ENCODE measurements at places on chromosomes 5 and 9.

DNA sequence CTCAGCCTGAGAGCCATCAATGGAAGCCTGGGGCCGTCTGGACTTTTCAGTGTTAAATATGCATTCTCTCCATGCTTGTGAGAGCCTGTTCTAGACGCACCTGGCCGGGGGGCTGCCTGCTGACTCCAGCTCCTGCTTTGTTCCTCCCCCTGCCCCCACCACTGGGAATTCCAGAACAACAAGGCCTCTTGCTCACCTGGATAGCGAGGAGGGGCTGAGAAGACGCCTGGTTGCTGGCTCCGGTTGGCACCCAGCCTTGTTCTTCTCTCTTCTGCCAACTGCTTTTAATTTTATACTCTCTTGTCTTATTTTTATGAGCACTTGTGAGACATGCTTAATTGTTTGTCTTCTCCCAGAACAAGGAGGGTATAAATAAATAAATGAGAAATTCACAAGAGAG lies 15.0 kb upstream of the RAPGEF1 start:
- DNase-seq, result no peak

GRCh38 chr5:43145071-43145470 lies 24.4 kb downstream of the ZNF131 start:
- no peak for DNase-seq

- DNase-seq, result no peak
Measured at GRCh38 chr9:524008-524407, 309.3 kb downstream of the DOCK8 start.

- no peak for DNase-seq
Measured at GRCh38 chr9:101130054-101130453, 101.5 kb downstream of the PLPPR1 start.

GRCh38 chr5:62306896-62307689 lies 1.1 kb downstream of the KIF2A start:
- peak; percentile 22 for DNase-seq

- DNase-seq, result no peak
Measured at GRCh38 chr9:134597041-134597913, 44.3 kb upstream of the COL5A1 start.

GRCh38 chr5:68490406-68490805 lies 274.9 kb downstream of the PIK3R1 start:
- no peak for DNase-seq

DNA sequence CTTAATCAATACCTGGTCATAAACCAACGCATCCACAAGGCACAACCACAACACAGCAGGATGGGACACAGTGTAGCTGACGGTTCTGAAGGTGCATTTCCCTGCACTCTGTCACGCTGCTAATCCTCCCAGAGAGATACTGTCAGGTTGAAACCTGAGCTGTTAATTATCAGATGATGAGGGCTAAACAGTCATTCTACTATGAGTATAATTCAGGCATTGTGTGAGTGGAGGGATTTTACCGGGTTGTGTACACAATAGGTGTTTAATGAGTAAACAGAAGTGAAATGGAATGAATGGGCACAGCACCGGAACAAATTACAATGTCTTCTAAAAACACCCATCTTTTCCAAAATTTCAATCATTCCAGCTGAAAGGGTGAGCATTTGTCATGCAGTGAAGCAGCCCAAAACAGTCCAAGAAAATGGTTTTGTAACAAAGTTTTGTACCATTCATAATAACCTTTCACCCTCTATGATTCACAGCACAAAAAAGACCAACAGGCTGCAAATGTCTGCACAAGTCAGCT lies 71.5 kb downstream of the ABCA1 start:
- no peak for DNase-seq

DNA sequence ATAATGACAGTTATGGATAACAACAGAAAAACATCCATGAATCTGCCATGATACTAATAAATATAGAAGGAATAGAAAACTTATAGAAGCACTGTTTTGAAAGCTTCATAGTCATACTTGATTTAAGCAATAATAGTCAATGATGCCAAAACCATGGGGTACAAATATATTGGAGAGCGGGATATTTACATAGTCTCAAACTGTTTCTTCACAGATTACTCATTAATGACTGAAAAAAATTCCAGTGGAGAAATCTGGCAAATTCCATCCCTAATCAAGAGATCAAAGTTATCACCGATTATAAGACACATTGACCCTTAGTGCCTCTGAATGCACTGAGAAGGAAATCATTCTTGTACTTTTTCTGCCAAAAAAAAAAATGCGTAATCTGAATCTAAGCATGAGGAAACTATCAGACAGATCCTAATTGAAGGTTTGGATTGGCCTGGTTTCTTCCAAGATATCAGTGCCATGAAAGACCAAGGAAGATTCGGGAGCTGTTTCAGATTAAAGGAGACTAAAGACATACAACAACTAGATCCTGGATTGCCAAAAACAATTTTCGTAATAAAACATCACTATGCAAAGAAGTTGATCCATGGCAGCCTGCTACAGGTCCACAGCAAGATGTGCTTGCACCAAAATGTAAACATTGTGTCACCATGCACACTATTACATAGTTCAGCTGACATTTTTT lies 106.2 kb downstream of the GOLPH3 start:
- no peak for DNase-seq

DNA sequence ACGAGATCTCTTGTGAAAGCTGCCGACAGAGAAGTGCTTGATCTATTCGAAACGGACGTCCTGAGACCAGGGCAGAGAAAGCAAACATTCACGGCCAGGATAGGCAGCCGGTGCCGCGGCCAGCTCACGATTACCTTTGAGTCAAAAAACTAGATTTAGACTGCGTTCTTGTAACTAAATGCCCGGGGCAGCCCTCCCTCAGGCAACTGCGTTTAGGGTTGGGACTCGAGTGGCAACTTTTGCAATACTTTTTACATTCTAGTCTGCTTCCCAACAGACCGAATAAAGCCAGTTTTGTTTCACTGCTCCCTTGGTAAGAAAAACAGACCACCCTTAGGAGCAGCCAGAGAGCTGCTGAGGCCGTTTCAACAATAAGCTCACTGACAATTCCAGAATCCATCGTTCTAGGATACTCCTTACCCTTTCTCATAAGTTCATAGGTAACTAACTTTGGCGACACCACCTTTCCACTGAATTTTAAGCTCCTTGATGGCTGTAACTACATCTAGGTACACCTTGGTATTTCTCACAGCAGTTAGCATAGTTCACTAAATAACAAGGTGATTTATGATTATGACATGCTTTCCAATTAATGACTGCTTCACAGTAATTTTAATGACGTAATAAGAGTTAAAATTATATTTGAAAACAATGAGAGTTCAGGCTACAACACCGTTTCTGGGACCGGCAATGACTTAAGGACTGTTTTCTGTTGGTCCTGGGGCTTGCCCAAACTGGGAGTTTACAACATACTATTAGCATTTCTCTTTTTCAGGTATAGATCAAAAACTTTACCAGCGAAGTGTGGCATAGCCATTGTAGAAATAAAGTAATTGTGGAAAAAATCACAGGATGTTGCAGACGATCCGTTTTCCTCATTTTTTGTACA lies 899 bp upstream of the RAPGEF6 start:
- no peak for DNase-seq

DNA sequence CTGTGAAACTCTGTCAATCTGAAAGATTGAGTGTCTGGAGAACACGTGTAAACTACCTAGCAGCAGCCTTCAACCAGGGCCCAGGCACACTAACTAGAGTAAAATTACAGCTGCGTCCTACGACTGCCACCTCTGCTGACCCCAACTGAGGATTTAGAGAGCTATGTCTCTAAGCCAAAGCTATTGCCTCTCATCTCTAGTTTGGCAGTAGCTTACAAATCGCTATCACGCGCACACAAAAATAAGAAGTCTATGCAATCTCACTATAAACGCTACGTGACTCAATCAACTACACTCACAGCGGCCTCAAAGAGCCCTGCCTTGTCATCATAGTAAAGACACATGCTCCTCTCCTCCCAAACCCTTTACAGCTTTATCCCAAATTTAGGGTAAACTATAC lies 8.7 kb downstream of the PPP6C start:
- DNase-seq, result no peak

DNA sequence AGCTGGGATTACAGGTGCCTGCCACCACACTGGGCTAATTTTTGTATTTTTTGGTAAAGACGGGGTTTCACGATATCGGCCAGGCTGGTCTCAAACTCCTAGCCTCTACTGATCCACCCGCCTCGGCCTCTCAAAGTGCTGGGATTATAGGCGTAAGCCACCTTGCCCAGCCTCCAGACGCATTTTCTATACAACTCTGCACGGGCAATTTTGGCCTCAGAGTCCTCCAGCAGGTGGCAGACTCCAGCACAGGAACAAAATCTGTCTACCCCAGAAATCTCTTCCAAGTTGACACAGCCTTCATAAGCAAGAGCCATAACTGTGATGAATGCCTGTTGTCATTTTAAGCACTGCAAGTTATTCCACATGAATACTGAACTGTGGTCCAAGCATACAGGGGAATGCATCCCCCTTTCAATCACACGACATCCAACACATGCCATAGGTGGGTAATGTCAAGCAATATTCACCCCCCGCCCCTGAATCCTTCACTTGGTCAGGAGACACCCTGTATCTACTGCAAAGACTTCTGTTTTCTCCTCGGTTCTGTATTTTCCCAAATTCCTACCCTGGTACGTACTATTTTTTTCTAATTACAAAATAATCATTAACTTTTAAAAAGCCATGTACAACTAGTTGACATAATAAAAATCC lies 50.8 kb downstream of the ALDH7A1 start:
- no peak for DNase-seq

GRCh38 chr5:40240111-40240510 lies 439.6 kb upstream of the PTGER4 start:
- peak; percentile 69 for DNase-seq

DNA sequence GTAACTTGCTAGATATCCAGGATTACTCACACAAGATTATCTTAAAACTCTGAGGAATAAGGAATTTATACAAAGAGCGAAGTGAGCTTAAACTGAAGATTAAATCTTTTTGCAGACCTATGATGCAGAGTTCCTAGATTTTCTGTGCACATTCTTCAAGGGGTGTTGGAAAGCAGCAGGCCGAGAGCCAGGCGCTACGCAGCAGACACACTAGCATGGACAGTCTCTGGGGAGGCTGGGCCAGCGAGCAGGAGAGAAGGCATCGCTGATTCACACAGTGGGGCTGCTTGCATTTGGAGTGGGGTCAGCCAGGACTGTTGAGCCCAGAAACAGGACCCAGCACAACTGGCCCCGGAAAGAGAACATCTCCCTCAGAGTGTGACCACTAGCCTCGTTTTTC lies 136.3 kb downstream of the ADAMTS16 start:
- no peak for DNase-seq

GRCh38 chr5:131634238-131634637 lies 791 bp downstream of the RAPGEF6 start:
- DNase-seq, result no peak

DNA sequence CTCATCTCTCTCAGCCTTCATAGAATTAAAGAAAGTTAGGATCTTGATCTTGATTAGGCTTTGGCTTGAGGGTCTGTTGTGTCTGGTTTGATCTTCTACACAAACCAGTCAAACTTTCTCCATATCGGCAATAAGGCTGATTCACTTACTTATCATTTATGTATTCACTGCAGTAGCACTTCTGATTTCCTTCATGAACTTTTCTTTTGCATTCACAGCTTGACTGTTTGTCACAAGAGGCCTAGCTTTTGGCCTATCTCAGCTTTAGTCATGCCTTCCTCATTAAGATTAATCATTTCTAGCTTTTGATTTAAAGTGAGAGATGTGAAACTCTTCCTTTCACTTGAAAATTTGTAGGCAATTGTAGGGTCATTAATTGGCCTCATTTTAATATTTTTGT lies 62.8 kb downstream of the SH3RF2 start:
- no peak for DNase-seq

GRCh38 chr5:9841516-9842170 lies 211.5 kb upstream of the TAS2R1 start:
- no peak for DNase-seq

- DNase-seq, result no peak
Measured at GRCh38 chr9:128383791-128384190, 12.6 kb downstream of the URM1 start.

DNA sequence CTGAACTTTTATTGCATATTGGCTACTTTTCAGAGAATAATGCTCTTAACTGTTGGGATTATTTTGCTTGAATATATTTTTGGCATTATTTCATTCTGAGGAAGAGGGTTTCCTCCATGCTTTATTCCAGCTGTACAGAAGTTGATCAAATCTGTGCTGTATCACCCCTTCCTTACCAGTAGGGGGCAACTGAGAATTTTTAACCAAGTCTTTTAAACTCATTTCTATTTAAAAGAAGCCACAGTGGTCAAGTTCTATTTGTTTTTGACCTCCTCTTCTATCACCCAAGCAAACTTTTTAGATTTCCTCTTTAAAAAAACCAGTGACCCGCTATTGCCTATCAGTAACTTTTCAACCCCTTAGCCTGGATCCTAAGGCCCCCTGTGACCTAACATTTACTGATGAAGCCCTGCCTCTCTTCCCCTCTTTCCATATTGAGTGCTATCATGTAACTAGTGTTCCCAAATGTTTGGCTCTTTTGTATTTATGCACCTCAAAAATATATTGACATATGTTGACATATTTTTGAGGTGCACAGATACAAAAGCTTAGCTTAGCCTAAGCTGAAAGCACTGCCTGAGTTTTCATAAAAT lies 80.6 kb downstream of the FBXO4 start:
- no peak for DNase-seq

DNA sequence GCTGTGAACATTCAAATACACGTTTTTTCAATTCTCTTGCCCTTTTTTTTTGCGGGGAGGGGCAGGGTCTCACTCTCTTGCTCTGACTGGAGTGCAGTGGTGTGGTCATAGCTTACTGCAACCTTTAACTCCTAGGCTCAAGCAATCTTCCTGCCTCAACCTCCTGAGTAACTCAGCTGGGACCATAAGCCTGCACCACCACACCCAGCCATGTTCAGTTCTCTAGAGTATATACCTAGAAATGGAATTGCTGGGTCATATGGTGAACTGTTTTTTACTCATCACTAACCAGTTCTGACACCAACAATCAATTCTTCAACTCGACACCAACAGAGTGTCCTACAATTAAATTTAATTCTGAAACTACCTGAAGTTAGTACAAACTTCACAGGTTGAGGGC lies 85.5 kb upstream of the ZNF169 start:
- no peak for DNase-seq

DNA sequence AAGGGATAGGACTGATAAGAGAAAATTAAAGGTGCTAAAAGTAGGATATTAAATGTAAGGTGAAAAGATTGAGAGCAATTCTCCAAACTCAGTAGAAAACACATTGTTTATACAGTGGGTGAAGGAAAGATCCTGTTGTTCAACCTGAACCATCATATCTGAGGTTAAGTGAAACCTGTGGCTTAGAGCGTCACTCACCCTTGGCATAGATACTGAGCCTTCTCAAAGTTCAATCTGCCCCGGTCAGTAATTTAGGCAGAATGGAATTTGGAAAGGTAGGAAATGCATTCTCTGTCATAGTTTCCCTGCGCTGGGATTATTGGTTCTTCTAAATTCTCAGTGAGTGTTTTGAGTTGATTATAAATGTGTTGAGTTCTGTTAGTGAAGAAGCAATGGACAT lies 456.2 kb upstream of the NMUR2 start:
- no peak for DNase-seq

DNA sequence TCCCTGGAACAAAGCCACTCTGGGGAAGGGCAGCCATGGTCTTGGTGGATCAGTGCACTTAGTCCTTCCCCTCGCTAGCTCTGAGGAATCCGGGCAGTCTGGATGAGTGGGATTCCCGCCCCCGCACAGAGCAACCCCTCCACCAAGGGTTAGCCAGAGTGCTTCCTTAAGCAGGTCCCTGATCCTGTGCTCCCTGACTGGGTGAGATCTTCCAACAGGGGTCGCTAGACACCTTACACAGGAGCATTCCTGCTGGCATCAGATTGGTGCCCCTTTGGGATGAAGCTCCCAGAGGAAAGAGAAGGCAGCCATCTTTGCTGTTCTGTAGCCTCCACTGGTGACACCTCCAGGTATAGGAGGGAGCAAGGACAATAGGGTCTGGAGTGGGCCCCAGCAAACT lies 228.8 kb downstream of the AP3B1 start:
- no peak for DNase-seq
